ENCODE measurements at places on chromosomes 5 and 9.

DNA sequence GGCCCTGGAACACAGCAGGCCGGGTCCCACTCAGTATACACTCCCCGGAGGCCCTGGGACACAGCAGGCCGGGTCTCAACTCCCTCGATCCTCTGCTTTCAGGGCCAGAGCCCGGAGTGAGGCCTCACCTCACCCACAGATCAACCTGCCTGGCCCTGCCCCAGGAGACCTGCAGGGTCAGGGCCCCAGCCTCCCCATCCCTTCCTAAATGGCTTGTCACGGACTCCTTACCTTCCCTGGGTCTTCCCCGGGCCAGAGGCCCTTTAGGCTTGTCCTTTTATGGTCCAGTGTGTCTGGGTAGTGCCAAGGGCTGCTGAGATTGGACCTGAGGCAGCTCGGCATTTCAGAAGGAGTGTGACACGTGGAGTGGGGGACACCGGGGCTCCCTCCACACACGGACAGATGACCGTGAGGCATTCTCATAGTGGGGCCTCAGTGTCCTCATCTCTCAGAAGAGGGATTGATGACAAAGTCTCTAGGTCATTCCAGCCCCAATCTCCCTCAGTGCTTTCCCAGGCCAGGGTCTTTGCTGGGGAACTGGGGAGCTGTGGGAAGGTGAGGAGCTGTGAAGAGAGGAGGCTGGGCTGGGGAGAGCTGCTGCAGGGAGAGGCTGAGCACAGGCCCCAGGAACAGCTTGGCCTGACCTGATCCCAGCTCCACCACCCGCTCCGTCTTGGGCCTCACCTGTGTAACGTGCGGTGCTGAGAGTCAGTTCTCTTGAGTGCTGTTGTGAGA is 18.0 kb upstream of the PLEKHG4B start:
- no peak for DNase-seq

DNA sequence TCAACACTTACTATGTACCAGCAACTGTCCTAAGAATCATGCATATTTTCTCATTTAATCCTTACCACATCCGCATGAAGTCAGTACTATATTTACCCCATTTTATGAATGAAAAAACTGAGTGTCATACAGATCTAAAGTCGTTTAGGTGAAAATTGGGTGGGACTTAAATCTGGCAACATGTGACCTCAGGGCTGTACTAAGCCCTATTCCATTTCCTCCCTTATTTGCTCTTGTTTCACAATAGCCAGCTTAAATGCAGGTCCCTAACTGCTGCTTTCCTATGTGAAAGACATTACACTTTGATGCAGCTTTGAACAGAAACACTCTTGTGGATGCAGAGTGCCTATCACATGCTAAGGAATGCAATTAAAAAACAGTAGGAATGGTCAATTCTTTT is 2.5 kb upstream of the RAB14 start:
- DNase-seq, result no peak

DNA sequence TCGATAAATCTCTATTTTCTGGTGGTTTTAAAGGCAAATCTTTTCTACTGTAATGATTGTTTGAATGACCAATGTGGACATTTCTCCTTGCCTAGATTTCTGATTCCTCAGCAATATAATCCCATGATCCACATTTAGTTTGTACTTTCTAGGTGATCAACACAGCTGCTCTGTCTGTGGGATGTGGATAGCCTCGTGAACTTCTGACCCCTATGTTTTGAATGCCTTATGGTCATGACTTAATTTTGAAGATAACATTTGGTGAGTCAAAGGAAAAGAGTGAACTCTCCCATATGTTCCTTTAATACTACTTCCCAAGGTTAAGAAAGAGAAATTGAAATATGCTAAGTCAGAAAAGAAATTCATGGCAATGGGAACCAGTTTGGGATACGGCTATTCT is 147.5 kb downstream of the CAVIN4 start:
- DNase-seq, result no peak

DNA sequence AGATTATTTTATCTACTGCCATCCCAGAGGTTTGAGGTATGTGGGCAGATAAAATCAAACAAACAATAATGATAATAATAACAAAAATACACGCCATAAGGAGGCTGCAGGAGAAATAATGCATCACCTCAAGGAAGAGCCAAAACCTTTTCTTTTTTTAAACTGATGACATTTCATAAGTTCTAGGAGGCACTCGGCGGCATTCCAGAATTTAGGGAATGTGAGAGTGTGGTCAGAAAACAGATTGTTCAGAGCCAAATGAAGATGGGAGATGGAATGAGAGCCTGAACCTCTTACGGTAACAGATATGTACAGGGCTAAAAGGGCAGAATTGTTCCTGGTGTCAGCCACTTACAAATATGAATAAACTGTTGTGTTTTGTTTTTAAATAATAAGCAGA is 615.0 kb upstream of the CHD1 start:
- no peak for DNase-seq

- no peak for DNase-seq
Observed at GRCh38 chr5:151224372-151224771, 480 bp upstream of the CCDC69 start.

GRCh38 chr5:110063640-110064602 is 374.2 kb downstream of the MAN2A1 start:
- DNase-seq, result no peak

DNA sequence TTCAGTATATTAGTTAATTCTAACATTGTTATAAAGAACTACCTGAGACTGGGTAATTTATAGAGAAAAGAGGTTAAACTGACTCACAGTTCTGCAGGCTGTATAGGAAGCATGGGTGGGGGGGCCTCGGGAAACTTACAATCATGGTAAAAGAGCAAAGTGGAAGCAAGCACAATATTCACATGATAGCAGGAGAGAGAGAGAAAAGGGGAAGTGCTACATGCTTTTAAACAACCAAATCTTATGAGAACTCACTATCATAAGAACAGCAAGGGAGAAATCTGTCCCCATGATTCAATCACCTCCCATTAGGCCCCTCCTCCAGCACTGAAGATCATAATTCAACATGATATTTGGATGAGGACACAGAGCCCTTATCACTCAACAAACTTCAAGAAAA is 324.9 kb downstream of the ZNF608 start:
- no peak for DNase-seq

GRCh38 chr5:11483630-11484029 is 420.6 kb downstream of the CTNND2 start:
- DNase-seq, result no peak

DNA sequence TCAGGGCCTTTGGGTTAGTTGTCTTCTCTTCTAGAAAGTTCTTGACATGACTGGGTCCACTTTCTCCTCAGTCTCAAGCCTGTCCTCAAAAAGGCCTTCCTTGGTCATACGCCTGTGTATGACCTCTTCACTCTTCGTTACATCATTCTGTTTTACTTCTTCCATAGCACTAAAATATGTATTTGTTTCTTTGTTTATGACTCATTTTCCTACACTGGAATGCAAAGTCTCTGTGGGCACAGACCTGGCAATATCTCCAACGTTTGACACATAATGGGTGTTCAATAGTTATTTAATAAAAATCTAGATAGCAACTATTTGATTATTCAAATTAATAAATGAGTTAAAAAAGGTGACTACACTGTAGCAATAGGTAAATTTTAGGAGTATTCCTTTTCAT is 85.1 kb downstream of the YIPF5 start:
- no peak for DNase-seq

DNA sequence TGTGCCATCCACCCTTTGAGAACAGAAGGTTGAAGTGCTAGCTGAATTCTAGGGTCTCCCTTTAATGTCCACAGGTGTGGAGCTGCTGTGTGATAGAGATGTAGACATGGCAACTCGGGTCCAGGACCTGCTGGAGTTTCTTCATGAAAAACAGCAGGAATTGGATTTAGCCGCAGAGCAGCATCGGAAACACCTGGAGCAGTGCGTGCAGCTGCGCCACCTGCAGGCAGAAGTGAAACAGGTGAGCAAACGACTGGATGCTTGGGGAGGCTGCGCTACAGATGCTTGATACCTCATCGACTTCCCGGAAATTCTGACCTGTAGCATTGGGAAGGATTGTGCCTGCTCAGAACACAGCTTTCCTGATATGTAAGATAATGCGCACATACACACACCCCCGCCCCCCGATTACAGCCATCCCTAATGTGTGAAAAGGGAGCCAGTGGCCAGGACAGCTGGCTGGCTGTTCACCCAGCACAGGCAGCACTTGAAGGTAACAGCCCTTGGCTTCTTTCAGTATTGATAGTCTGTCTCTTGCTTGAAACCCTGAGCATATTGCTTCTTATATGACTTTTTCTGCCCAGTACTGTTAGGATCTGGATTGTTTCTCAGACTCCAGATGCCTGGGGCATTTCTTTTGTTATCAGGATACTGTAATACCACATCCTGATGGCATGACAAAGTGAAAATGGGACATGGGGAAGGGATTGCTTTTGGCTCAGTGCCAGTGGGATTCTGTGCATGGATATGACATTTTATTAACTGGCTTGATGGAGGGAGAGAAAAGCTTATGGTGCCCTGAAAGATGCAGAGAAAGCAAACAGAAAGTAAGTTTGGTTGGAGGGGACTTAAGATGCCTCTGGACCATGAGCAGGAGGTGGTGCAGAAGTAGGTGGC is 216.8 kb upstream of the OTULINL start:
- DNase-seq, result no peak
